ENCODE measurements at places on chromosomes 6 and 20.

GRCh38 chr6:51550243-51550642 lies 537.2 kb downstream of the PKHD1 start:
- DNase-seq = no peak

- no peak for DNase-seq
Observed at GRCh38 chr6:128487746-128488145, 32.7 kb downstream of the PTPRK start.

GRCh38 chr6:130760006-130760405 lies 67.2 kb upstream of the SMLR1 start:
- DNase-seq = no peak

- DNase-seq = no peak
Observed at GRCh38 chr20:32134026-32134425, 24.5 kb downstream of the TM9SF4 start.

DNA sequence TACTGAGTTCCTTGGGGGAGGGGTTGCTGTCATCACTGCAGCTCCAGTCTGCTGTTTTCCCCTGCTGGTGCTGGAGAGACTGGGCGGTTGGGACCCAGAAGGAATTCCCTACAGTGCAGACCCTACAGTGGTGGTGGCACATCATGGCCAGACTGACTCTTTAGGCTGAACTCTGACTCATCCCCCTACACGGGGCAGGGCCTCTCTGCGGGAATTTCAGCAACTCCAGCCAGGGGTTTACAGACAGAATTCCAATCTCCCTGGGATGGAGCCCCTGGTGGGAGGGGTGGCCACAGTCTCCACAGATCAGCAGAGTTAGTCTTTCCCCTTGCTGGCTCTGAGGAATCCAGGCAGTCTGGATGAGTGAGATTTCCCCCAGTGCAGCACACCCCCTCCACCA lies 46.9 kb upstream of the MAPK13 start:
- no peak for DNase-seq

DNA sequence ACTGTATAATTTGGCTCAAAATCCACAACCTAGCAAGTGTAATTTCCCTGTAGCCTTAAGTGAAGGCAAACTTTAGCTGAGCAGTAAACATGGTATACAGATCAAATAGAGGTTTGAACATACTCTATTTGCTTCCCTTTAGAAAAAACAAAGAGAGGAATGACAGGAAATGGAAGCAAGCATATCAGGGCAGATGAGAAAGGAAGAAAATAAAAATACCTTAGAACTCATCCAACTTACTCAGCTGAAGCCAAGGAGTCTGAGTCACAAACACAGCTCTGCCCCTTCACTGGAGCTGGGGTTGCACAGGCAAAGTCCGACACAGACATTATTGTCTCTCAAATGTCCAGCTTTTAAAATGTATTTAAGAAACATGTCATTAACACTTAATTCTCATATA lies 379.9 kb upstream of the IRAK1BP1 start:
- DNase-seq = no peak

DNA sequence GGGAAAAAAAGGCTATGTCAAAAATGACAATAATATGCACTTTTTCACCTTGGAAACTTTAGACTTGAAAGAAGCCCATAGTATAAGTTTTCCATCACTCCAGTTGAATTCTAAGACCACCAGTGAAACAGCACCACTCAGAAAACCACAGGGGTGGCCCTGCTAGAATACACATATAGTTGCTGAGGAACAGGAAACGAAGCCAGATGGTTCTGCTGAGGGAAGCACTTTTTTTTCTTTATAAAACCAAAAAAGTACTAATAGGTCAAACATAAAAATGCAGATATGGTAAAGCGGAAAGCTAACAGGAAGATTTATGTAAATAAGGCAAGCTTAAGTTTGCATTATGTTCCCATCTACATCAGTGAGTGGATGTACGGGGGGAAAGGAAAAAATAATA lies 303.9 kb downstream of the FOXC1 start:
- no peak for DNase-seq

DNA sequence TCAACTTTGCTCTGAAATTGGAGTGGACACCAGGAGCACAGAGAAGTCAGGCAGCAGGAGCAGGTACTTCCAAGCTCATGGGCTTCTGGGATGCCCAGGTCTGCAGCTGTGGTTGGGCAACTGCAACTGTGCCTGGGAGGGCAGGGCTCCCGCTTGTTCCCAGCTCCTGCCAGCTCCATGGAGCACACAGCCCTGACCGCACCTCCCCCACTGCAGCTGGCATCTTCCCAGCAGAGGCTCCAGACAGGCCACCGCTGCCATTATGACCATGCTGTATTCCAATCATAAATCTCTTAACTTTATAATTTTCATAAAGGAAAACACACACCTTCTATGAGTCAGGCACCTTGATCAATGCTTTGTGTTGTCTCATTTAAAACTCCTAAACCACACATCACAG lies 36.9 kb downstream of the STK38 start:
- no peak for DNase-seq

DNA sequence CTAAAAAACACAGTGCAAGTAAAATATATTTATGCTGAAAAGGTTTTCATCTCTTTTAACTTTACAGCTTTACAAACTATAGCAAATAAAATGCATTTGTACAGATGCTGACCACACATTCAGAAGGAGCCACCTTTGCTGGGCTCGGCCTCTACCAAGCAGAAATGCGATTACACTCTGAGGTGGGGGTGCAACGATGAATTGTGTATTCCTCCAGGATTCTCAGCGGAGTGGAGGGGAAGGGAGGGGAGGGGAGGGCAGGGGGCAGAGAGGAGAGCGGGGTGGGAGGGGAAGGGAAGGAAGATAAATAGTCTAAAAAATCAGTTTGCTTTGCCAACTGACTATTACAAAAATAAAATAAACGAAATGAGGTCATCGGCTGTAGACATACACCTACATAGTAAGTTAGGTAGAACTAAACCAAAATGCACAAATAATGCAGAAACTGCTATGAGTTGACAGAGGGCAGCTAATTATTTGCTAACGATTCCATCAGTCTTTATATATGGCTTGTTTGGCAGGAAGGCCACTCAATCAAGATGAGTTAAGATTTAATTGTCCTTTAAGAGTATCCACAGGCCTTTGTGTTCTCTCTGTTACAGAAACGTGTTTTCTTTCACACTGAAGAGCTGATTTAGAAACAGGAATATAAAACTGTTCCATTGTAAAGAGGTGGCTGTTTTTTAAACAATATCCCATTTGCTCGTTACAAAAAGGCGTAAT lies 90.1 kb downstream of the TAF4 start:
- DNase-seq = no peak

DNA sequence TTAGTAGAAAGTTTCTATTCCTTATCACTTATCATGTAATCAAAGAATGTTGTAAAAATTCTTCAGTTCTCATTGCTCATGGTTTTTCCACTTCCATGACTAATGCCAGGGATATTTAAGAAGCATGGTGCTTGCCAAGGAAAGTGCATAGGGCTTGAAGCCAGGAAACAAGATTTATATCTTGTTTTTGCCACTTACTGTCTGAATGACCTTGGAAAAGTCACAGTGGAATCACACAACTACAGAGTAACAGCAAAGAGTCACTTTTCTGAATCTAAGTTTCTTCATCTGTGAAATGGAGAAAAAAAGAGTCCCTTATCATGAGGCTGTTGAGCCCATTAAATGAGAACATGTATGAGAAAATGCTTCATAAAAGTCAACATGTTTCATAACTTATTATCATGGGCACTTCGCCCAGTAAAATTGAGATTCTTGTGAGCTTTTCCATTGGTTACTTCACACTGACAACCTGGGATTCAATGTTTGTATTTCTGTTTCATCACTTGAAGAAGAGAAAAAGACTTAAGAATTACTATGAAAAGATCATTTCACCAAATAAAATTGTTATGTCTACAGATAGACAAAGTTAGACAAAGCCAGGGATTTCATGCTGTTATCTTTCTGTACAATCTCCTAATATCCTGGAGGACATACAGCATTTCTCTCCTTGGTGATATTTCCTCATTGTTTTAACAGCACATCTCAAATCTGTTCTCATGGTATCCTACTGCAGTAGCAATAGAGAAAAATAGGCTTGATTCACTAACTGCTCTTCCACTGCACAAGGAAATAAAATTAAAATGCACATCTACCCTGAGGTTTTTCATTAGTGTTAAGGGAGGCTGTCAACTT lies 7.6 kb upstream of the BMP5 start:
- DNase-seq = no peak

DNA sequence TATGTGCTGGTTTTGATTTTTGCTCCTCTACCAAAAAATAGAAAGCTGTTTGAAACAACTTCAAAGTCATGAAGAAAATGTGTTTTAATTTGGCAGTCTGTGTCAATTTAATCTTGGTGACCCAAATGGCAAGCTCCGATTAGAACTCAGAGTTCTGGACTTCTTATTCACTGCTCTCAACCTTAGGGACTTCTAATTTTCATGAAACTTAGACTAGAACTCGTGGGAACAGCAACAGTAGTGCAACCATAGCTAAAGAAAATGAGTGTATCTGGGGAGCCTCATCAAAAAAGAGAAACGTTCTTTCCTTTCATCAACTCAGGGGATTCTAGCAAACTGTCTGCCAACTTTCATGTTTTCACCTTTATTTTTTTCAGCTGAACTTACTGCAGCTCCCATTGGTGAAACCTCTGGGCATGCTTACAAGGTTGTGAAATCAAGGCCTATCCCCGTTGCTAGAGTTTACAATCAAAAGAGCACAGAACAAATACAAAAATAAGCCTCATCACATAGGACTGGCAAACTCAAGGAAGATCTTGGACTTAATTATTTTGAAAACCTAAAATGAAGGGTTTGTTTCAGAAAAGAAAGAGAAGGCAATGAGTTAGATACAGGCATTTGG lies 114.0 kb upstream of the HSF2 start:
- DNase-seq = no peak

DNA sequence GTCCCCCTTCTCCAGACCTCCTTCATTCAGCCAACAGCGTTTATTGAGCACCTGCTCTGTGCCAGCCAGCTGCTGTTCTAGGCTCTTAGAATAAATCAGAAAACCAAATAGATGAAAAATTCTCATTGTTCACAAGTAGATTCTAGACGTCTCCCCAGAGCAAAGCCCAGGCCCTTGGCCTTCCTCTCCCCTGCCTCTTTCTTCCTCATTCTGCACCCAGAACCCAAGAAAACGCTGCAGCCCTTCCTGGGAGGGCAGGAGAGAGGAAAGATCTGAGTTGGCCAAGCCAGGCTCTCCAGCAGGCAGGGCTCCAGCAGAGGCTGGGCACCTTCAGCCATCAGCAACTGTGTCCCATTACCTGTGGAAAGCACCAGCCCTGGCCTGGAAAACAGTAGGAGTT lies 12.0 kb upstream of the BPI start:
- no peak for DNase-seq

DNA sequence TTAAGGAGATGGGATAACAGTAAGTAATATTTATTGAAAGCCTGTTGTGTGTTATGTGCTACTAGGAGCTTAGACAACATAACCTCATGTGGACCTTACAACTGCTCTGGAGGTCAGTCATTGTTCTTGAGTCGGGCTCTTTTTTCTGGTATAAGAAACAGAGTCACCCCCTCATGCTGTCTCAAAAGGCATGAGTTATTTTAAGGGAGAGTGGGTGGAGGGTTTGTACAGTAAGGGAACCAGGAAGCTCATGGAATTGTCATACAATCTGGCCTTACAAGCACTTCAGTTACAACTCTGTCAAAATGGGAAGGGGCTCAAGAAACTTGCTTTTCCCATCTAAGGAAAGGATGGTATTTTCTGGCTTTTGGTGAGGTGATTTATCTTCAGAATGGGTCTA lies 16.5 kb upstream of the DSE start:
- no peak for DNase-seq

Data from stimulated activated CD4-positive, alpha-beta T cell treated with anti-CD3 and anti-CD28 coated beads, TNF-alpha, amount 100 ng/mL, for 4 hours (primary cell).